ENCODE measurements at places on chromosomes 6 and 20.

DNA sequence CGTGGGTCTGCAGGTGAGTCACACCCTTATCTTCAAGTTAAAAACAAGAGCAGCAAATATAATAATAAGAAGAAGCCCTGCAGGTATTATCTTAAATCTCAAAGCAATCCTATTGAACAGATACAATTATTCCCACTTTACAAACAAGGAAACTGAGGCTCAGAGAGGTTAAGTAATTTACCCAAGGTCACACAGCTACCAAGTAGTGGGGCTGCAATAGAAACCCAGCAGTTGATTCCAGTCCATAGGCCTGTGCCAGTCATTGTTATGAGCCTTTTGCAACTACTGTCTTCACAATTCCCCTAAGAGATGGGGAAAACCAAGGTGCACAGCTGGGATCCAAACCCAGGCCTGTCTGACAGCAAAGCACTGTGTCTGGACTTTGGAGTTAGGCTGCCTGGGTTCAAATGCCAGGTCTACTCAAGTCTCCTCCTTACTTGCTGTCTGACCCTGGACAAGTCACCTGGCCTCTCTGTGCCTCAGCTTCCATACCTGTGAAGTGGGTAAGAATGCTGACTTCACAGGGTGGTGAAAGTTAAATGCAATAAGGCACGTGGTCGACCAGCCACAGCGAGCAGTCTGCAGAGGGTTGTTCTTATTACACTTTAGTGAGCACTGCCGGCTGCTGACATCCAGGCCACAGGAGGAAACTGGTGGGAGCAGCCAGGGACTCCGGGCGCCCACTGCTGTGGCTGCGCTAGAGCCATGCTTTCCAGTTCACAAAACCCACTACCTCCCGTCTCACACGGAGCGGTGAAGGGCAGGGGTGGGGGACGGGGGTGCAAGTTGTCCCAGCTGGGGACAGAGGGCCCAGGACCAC, 6.1 kb downstream of the MYL9 start:
- DNase-seq: no peak

- DNase-seq: no peak
Observed at GRCh38 chr6:139080255-139080920, 51.8 kb downstream of the ABRACL start.

DNA sequence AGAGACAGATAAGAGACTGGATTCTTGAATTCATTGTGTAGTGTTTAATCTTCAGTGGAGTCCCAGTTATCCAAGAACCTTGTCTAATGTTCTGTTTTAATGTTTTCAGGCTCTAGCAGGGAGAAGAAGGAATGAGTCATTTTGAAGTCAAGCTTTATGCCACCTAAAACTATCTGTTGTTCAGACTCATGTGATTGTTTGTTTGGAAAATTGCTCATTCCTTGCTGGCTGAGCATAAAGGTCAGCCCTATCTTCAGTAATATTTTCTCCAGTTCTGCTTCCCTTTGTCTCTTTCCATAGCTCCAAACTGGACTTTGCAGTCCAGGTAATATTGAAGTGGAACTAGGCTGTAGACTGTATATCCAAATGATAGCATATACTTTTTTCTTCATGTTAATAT, 34.2 kb downstream of the CLVS2 start:
- DNase-seq: no peak

DNA sequence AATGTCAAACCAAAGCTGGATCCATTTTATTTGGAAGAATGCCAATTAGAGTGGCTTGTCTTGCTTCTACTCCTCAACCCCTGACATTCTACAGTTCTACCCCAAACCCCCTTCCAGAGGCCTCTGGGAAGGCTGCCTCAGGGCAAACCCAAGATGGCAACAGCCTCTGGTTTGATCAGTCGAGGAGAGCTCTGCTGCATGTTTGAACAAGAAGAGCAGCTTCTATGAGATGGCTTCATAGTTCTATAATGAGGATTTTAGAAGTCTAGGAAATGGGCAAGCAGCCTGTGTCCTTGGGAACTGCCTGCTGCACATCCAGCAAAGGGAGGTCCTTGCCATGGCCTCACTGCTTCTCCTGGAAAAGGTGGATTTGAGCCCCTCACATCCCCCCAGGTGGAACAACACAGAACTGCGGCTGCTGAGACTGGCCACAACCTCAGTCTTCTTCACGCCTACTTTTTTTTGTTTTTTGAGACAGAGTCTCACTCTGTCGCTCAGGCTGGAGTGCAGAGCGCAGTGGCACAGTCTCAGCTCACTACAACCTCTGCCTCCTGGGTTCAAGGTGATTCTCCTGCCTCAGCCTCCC, 37.9 kb downstream of the ZC3H12D start:
- DNase-seq: no peak

- DNase-seq: no peak
Observed at GRCh38 chr20:6302041-6302440, 179.2 kb upstream of the FERMT1 start.

- no peak for DNase-seq
Observed at GRCh38 chr6:151679081-151679480, 128.4 kb upstream of the ESR1 start.

- no peak for DNase-seq
Observed at GRCh38 chr20:48690888-48691287, 136.9 kb downstream of the PREX1 start.

GRCh38 chr20:50415516-50416268, 94.5 kb upstream of the PTPN1 start:
- no peak for DNase-seq

- no peak for DNase-seq
Observed at GRCh38 chr20:57835588-57836455, 126.0 kb upstream of the PMEPA1 start.

GRCh38 chr6:166716910-166717617, 90.0 kb upstream of the RPS6KA2 start:
- DNase-seq: no peak

DNA sequence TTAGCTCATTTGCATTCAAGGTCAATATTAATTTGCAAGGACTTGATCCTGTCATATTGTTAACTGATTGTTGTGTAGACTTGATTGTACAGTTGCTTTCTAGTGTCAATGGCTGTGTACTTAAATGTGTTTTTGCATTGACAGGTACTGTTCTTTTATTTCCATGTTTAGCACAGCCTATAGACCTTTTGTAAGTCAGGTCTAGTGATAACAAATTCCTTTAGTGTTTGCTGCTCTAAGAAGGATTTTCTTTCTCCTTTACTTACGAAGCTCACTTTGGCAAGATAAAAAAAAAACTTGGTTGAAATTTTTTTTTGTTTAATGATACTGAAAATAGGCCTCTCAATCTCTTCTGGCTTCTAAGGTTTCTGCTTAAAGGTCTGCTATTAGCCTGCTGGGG, 942.3 kb downstream of the QKI start:
- DNase-seq: no peak

GRCh38 chr20:34062570-34063482, 49.2 kb downstream of the EIF2S2 start:
- DNase-seq: no peak

DNA sequence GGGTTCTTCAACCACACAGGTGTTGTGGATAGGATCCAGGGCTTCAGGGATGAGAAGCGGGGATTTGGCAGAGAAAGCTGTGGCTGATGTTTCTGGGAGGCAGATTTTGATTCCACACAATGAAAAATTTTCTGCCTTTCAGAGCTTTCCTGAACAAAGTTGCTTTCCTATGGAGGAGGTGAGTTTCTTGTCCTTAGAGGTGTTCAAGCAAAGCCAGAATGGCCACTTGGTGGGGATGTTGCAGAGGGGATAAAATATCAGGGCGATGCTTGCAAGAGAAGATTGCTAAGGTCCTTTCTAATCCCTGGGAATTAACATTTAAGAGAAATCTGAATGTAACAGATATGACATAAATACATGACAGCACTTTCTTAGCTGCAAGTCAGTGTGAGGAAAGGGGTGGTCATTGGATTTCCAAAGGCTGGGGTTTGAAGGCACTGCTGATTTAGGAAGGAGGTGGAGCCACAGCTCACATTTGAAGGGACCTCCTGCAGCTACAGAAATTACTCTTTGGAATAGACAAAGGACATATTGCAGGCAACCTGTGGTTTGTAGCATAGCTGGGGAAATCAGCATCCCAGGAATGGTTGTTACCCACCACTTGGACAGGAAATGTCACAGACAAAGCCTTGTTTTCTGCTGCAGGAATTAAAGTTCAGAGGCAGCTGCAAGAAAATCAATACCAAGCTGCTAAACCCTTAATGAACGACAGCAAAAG, 271.1 kb upstream of the CHD6 start:
- DNase-seq: peak; percentile 7

- no peak for DNase-seq
Observed at GRCh38 chr6:108331982-108332381, 37.1 kb downstream of the AFG1L start.

- DNase-seq: no peak
Observed at GRCh38 chr20:35240083-35240810, 13.8 kb downstream of the MMP24 start.

GRCh38 chr6:165800337-165800736, 137.3 kb upstream of the PDE10A start:
- DNase-seq: no peak

GRCh38 chr6:818196-818595, 125.3 kb upstream of the EXOC2 start:
- DNase-seq: no peak

DNA sequence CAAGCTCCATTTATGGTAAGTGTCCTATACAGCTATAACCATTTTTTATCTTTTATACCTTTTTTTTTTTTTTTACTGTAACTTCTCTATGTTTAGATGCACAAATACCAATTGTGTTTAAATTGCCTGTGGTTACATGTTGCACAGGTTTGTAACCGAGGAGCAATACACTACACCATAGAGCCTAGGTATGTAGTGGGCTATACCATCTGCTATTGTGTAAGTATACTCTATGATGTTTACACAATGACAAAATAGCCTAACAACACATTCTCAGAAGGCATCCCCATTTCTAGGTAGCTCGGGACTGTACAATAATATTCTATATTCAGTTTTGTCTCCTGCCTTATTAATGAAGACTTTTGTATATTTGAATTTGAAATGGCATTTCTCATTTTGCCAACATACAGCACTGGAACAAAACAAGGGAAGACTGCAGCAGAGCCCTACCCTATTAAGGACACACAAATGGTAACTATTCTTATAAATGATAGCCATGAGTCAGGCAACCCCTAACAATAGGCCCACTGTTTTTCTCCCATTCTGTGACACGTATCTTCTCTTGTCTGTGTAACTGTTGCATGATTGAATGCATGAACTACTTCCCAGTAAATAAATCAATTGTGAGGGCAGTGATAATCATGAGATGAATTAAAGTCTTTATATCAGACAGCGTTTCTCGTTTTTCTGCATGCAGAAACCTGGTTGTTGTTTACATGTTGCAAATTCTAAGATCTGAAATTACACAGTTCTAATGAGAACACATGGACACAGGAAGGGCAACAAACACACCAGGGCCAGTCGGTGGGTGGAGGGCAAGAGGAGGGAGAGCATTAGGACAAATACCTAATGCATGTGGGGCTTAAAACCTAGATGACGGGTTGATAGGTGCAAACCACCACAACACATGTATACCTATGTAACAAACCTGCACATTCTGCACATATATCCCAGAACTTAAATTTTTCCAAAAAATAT, 173.9 kb downstream of the EPM2A start:
- peak; percentile 40 for DNase-seq

Measured in NCI-H774 (cell line).